ENCODE measurements at places on chromosomes 12 and 14.

GRCh38 chr12:110180591-110181005, 56.4 kb downstream of the IFT81 start:
- DNase-seq, result no peak

DNA sequence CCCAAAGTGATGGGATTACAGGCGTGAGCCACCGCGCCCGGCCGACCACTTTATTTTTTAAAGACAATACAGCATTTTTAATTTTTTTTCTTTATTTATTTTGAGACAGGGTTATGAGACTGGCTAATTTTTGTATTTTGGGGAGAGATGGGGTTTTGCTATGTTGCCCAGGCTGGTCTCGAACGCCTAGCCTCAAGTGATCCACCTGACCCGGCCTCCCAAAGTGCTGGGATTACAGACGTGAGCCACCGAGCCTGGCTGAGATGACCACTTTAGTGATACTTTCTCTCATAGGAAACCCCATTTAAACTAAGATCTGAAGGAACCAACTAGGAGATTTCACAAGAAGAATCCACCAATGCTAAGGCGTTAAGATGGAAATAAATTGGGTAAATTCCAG, 1.2 kb upstream of the RHEBL1 start:
- no peak for DNase-seq

DNA sequence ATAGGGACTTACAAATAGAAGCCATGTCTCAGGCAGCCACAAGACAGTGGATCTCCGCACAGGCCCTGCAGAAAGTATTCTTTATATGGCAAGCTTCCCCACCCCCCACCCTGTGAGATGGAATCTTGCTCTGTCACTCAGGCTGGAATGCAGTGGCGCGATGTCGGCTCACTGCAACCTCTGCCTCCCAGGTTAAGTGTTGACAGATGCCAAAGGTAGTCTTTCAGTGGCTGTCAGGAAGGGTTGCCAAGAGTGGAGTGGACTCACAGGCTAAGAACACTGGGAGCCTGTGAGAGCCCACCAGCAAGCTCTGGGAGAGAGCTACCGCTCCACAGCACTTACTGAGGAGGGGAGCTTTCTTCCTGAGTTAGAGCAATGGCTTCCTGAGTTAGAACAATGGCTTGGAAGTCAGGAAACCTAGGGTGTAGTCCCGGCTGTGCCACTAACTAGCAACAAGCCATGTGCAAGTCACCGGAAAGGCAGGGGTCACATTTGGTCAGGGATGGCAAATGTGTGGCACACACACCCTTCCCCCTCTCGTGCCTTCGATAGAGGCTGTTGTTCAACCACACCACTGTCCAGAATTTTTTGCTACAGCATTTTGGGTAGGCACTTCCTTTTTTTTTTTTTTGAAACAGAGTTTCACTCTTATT, 2.6 kb downstream of the RNASE1 start:
- DNase-seq, result no peak

DNA sequence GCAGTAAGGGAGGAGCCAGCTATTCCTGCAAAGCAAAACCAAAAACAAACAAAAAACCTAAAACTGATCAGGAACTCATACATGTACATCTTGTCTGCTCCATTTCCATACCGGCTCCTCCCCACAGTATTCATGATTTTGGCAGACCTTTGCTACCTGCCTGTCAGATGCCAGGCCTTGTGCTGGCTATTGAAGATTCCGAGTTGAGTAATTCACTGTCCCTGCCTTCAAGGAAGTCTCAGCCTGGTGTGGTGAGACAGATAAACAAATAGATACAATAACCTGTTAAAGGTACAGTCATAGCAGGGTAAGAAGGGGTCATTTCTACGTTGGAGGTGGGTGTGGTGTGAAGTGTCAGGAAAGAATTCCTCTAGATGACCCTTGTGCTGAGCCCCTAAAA, 42.7 kb downstream of the SUSD6 start:
- no peak for DNase-seq

DNA sequence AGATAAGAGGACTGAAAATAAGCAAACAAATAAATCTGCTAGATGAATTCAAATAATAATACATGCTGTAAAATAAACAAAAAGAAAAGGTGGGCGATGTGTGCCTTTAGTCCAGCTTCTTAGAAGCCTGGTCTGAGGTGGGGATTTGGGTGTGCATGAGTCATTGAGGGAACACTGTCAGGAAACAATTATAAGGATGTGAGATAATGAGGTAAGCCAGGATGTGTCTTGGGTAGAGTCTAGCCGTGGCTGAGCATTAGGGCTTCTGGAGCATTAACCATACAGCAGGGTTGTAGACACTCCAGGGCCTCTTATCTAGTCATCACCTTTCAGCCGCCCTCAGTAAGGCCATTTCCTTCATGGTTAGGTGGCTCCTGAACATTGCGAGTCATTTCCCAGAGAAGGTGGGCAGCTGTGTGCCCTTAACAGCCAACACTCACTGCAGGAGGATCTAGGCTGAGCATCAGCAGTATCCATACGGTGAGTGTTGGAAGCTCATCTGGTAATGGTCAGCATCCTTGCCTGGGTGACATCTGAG, 405.6 kb downstream of the GLT1D1 start:
- DNase-seq, result no peak

DNA sequence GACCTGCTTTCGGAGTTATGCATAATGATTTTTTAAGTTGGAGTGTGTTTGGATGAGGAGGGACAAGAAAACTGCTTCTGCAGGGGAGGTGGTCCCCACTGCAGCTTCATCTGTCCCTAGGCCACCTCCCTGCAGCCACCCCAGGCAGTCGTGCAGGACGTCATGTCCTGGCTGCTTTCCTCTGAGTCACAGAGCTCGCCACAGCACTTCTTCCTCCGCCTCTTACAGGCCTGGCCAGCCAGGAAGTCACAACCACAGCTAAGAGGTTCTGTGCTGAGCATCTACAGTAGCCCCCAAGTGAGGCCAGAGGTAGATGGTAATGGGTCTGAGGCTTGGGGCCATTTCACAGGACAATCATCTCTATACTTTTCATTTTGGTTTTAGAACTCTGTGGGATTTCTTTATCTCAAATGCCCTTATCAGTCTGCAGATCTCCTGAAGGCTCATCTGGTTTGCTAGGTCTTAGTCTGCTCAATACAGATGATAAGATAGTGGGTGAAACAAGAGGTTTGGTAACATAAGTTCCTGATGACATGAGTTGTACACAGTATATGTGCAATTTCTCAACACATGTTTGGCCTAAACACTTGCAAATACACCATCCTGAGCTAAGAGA, 106.4 kb downstream of the ARF6 start:
- no peak for DNase-seq

DNA sequence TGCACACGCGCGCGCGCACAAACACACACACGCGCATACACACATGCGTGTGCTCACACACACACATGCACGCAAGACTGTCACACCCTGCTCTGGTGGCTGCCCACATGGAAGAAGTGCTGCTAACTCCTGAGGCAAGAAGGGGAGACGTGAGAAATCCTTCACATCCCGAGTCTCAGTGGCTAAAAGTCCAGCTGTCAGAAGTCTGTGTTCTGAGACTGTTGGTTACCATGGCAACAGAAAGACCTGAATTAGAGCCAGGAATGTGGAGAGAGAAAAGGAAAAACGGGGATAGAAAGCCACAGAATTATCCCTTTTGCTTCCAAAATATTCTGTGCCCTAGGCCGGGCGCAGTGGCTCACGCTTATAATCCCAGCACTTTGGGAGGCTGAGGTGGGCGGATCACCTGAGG, 71.2 kb downstream of the PPFIBP1 start:
- no peak for DNase-seq

GRCh38 chr12:25958428-25959070, at the start of gene RASSF8:
TSS of gene RASSF8 (plus strand) at chr12:25958682. CDS start at chr12:26055344, 96,662 bp downstream.
- DNase-seq, result no peak

GRCh38 chr14:88225721-88226120, 97.3 kb downstream of the KCNK10 start:
- no peak for DNase-seq

DNA sequence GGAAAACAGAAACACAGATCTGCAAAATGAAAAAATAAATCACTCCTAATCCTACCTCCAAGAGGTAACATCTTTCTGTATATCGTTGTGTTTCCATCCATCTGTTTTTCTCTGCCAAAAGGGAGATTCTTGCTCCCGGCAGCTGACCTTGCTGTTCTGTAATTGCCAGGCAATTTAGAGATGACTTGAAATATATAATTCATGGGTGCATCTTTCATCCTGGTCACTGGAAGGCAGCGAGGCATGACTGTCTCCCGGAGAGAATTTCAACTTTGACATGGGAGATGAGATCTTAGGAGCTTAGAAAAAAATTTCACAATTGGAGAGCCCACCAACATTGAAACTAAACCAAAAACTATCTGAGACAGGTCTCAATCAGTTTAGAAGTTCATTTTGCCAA, 53.0 kb downstream of the WSCD2 start:
- no peak for DNase-seq

GRCh38 chr12:47417955-47418354, 287.9 kb downstream of the RPAP3 start:
- no peak for DNase-seq

DNA sequence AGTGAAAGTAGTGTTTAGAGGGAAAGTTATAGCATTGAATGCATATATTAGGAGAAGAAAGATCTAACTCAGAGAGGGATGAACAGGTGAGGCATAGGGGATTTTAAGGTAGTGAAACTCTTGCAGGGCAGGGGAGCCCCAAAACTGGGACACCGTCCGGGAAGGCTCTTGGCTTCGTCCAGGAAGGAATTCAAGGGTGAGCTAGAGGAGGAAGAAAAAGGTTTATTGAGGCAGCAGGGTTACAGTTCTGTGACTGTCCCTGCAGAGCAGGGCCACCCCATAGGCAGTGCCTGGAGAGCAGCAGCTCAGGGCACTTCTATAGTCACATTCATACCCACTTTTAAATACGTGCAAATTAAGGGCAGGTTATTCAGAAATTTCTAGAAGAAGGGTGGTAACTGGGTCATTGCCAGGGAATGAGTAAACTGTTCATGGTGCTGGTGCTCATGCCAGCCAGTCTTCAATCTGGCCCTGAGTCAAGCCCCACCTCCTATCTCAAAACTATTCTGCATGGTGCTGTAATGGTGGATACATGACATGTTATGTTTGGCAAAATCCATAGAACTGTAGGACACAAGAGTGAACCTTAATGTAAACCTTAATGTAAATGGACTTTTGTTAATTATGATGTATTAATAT, 1.2 kb upstream of the OAS1 start:
- DNase-seq, result no peak

DNA sequence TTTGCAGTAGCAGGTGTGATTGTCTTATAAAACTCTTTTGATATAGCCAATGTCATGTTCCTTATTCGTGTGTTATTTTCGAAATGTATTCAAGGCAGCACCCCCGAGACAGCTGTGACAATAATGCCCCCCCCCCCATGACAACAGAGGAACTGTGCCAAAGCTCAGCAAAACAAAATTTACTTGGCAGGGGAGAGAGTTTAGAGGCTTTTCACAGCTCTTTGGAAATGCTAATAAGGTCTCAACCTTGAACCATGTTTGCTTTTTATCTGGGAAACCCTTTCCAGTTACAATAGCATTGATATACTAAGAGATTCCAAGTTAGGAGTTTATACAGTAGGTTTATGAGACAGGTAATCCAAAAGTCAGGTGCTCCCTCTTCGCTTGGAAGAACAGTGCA, 56.4 kb upstream of the USP44 start:
- no peak for DNase-seq

- DNase-seq, result no peak
Measured at GRCh38 chr14:68768316-68768715, 24.6 kb downstream of the ZFP36L1 start.

DNA sequence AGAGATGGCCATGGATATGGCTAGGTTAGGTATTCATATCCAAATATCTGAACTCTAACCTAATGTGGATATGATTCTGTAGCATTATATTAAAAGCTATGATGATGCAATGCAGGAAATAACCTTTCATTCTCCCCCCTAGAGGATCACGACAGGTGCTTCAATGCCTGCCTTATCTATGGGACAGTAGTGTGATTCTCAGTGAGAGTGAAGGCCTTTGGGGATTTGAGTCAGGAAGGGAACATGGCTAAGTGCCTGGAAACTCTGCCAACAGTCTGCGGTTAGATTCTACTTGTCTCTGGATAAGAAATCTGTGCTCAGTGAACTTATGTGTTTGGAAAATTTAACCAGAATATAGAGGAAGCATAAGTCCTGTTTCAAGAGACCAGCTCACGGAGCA, 81.8 kb downstream of the SLC38A1 start:
- DNase-seq, result no peak

GRCh38 chr14:54317391-54317790, 79.4 kb upstream of the CDKN3 start:
- no peak for DNase-seq

DNA sequence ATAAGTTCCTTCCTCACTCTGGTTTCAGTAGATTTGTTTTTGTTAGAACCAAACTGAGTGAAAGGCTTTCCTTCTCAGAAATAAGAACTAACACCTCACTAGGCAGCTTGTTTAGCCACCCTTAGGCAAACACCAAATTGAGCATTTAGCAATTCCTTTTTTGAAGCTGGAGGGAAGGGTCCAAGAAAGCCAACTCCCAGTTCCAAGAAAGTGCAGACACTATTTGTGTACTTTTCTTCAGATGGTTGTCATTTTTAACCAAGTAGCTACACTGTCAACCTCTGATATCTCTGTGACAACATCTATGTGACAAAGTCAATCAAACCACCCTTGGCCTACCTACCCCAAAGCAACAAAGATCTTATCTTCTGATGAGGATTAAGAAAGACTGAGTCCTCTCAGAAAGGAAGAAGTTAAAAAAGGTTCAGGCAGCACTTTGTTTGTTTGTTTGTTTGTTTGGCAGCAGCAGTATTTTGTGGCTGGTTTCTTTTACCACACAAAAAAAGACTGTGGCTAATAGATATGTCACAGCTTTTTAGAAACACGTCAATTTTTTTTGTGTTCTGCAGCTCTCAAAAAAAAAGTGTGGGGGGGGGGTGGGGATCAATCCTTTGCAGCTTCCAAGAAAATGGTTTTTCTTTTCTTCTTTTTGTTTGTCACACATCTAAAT, 203.8 kb downstream of the CRADD start:
- no peak for DNase-seq

GRCh38 chr12:120783197-120783596, 57.6 kb downstream of the ACADS start:
- no peak for DNase-seq

- DNase-seq, result no peak
Measured at GRCh38 chr12:132866251-132866828, 21.1 kb downstream of the CHFR start.

DNA sequence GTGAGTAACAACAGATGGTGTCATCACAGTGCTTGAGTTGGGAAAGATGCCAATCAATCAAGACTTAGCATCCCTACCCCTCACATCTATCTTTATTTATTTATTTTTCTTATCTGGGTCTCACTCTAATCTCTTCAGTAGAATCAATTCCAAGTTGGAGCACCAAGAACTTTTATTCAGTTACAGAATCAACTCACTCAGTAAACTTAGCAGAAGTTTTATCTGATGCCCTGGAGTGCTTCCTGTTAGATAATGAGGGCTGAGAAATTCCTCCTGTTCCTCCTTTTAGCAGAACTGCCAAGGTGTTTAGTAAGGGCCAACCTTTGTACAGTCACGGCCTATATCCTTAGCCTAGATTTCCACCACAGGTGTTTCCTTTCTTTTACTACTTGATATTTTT, 11.3 kb upstream of the SLC5A8 start:
- no peak for DNase-seq

GRCh38 chr12:57882575-57882974, 36.0 kb upstream of the CTDSP2 start:
- no peak for DNase-seq

All from H1 (cell line).